ENCODE measurements at places on chromosomes 4 and X. TPM values are rescaled to one million over a fixed set of nuclear protein-coding genes. Genes with fewer than 3 reads are reported as not detected.

MMGT1 gene
- total RNA-seq = 16.6 TPM

VCX3B gene
- not detected for total RNA-seq

SLC34A2 gene
- total RNA-seq = not detected

CT45A1 gene
- total RNA-seq = not detected
